CD4-positive, alpha-beta T cell treated with Interleukin-6 for 4 hours (primary cell): ENCODE measurements at places on chromosomes 6 and 20.

GRCh38 chr6:33840048-33840926 lies 36.5 kb upstream of the MLN start:
- DNase-seq, result peak; percentile 43

- no peak for DNase-seq
These were observed 10.8 kb downstream of the MAVS start for GRCh38 chr20:3857405-3857804.

DNA sequence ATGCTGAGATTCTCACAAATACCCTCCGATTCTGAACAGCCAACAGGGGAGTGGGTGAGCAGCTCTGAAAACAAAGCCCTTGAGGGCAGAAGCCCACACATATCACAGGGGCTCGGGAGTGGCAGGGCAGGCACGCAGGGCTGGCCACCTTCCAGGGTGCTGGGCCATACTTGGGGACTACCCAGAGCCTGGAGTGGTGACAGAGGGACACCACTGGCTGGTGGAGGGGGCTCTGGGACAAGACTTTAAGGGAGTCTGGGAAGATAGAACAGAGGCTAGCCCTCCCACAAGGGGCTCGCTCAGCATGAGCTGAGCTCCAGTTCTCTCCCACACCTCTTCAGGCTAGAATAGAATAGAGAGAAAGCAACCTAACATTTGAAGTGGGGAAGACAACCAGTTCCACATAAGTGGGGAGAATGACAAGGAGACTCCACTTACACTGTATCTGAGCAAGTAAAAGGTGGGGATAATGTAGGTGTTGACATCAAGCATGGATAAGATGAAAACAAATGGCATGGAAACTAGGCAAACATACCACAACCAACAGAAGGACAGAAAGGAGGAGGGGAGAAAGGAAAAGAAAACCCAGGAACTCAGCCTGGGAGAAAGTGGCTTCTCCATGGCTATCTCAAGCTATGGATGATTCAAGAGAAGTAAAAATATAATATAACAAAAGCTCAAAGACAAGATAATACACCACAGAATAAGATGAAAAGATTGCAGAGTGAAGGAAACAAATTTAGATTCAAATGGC lies 7.0 kb downstream of the PPIL1 start:
- DNase-seq, result no peak

DNA sequence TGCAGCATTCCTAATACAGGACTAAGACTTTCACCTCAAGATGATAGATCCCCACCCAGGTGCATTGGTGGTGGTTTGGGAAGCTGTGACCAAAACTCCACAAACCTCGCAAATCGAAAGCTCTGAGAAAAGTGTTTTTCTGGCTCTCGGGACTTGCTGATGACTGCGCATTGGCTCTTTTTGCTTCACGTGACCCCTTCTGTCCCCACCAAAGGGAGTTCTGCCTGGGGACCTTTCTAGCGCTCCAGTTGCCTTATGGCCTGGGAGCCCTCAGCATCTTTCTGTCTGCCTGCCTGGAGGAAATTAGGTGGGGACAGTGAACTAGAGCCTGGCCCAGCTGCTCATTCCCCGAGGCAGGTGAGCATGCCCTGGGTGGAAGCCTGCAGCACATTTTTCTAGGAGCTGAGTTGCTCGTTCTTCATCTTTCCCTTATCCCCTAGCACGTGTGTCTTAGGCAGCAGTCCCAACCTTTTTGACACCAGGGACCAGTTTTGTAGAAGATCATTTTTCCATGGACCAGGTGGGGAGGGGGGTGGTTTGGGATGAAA lies 90.2 kb downstream of the TXNDC5 start:
- no peak for DNase-seq

DNA sequence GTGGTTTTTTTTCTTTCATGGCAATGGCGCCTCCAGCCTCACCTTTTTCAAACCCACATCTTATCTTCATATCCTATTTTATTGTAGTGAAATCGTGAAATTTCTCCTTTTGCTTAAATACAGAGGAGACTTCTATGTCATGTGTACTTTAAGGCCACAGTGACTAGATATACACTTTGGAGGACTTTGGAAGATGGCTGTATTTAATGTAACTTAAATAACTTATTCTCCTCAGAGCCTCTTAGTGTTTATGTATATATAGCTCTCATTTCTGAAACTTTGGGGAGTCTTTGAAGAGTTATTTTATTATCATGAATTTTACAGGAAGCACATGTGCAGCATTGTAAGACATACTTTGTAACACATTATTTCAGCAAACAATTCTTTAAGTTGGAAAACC lies 968 bp downstream of the LAMA2 start:
- no peak for DNase-seq

DNA sequence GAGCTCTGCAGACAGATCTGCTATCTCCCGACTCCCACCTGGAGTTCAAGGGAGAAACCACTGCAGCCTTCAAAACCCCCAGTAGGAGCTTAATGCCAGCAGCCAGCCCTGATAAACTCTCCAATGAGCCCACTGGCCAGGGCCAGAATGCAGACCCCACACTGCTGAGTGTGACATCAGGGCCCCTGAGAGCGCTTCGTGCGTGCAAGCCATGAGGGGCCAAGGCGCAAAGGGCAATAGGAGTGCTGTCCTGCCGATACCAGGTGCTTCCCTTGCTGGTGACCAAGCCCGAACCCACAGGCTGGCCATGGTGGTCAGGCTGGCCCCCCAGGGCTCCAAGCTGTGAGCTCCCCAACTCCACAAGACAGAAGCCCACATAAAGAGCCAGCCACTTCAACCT lies 33.2 kb upstream of the CST7 start:
- DNase-seq, result no peak

DNA sequence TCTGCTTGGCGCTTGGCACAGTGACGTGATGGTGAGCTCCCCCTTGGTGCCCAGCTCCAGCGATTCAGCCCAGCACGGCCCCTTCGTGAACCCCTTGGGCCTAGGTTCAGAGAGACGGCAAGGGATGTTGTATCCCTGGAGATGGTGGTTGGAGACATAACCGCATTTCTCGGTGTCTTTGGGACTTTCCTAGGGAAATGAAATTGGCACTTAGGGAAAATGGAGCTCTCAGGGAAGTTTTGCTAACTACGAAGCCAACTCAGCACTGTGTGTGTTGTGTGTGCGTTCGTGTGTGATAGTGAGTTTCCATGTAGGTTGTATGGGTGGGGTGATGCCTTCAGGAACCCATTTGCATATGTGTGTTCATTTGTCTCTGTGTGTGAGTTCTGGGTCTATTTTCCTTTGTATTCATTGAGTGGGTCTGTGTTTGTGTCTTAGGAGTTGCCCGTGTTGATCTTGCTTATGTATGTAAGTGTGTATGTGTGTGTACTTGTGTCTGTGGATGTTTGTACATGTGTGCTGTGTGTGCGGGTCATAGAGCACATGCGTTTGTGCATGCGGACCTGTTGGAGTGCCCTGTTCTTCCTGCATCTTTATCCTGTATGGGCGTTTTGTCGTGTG lies 46.4 kb downstream of the HNF4A start:
- DNase-seq, result no peak

DNA sequence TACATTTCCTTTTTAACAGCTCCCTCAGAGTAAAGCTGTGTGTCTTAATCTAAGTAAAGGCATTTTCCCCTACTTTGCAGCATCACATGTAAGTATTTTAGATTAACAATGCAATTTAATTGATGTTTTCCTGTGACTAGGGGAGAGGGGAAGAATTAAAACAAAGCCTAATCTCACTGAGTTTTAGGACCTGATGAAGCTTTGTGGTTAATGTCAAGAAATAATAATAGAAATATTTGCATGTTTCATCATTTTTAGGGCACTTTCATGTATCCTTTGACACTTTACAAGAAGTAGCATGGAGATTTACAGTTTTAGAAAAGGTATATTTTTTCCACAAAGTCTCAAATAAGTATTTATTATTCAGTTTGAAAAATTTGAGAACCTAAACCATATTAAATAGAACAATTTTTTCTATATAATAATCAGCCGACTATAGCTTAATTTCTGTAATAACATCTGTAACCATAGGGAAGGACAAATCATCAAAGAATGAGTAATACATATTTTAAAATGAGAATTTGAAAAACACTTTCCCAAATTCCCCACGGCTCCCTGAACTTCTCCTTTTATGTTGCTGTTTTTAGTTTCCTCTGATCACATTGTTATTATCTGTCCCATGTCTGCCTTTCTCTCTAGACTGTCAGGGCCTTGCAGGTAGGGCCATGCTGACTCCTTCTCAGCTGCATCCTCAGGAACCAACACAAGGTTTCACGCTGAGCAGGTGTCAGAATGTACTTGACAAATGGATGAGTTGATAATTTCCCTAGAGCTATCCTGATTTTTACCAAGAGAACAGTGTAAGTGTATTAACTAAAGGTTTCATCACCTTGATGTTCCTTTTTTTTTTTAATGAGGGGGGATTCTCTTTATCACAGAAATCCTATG lies 338.1 kb downstream of the SYNE1 start:
- DNase-seq, result no peak

DNA sequence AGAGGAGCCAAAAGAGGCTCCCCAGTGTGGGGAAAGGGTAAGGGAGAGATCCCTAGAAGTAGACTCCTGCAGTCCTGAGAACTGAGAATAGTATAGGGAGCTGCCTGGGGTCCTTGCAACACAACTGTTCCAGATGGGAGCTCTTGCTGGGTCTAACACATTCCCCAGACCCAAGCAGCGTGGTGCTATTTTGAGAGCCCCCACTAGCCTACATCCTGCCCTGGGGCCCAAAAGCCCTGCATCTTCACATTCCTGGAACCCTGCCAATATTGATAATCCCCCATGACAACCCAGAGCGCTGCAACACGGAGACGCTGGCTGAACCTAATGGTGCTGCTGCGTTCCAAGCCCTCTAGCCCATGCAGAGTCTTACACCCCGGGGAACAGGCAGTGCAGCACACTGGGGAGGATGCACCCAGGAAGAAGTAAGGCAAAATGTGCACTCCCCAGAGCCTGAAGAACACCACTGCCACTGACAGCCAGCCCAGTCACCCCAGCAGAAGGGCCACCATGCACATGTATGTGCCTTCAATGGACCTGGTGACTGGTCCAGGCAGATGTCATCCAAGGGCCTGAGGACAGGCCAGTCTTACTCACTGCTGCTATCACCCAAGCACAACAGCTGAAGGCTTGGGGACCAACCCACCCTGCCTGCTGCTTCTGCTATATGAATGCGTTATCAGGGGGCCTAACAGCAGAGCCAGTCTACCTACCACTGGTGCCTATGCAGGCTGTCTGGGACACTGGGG lies 7.0 kb upstream of the RNF217 start:
- no peak for DNase-seq

DNA sequence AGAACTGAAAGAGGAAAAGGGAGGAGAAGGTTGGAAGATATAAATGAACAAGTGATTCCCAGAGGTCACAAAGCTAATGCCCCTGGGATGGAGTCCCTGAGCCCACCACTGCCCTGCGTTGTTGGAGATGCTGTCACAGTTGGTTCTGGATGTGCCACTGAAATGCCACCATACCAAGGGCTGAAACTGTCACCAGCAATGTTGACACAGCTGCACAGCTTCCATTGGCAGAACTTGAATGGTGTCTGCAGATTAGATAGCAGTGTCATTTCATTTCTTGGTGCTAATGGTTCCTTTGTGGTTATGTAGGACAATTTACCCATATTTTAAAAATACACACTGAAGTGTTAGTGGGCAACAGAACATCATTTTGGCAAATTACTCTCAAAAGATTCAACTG lies 120.7 kb downstream of the TBXT start:
- no peak for DNase-seq

DNA sequence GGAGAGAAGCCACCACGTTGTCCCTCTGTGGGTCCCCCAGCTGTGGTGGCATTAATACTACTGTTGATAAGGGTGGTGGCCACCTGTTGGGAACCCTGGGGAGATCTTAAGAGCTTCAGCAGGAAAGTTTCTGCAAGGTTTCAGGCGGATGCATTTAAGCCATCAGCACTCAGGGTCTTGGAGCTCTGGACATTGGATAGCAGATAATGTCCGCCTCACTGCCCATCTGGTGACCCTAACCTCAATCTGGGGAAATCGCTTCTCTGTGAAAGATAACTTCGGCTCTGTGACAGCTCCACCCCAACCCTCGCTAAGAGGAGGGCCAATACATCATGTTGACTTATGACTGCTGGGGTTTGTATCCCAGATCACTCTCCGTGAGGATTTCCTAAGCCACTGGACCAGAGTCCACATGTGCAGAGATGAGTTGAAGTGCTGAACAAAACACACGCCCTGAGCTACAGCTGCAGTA lies 92.9 kb downstream of the FOXC1 start:
- DNase-seq, result no peak

- no peak for DNase-seq
These were observed 51.1 kb downstream of the GTF2H5 start for GRCh38 chr6:158219228-158219627.

- no peak for DNase-seq
These were observed 178.7 kb downstream of the CLIC5 start for GRCh38 chr6:45836984-45837383.

DNA sequence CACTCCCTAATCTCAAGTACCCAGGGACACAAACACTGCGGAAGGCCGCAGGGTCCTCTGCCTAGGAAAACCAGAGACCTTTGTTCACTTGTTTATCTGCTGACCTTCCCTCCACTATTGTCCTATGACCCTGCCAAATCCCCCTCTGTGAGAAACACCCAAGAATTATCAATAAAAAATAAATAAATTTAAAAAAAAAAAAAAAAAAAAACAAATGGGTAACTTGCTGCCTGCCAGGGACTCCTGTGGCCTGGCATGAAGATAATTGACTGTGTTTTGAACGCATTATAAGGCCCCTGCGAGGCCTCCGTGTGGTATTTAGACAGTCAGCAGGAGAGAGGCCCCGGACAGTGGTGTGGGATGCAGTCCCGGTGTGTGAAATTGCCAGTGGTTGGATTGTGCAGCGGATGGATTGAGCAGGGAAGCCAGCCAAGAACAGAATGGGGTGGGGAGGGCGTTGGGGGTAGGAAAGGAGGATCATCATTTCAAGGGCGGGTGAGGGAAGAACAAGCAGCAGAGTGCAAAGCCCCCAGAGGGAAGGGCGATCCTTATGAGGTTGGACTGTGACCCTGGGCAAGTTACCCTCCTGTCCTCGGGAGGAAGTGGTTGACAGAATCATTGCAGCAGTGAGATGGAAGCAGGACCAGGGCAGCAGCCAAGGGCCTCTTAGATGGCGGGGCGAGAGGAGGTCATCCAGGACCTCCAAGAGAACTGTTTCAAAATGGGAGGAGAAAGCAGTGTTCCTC lies 43.3 kb downstream of the PPARD start:
- no peak for DNase-seq

DNA sequence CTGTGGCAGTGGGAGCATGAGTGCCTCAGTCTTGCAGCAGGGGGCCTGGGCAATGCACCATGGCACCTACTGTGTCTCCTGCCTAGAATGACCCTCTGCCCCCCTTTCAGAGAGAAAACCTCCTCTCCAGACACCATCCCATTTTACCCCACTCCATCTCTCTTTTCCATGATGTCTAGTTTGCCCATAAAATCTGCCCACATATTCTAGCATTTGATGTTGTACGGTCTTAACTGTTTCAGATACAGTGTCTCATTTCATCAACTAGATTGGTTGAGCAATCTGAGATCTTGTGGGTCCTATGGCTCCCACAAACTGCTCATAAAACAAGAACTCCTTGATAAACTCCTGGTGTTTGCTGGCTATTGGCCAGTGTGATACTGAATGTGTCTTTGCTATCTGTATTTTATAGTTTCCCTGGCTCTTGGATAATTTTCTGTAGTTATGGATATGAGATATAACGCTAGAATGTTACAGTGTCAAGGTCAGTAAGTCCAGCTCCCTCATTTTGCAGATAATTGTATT lies 8.1 kb downstream of the PNPLA1 start:
- no peak for DNase-seq

- DNase-seq, result peak; percentile 76
These were observed 131.2 kb upstream of the BTN3A2 start for GRCh38 chr6:26233649-26234420.

GRCh38 chr20:47432834-47433210 lies 68.9 kb upstream of the NCOA3 start:
- no peak for DNase-seq
